ENCODE measurements at places on chromosomes 3 and 15. TPM values are rescaled to one million over a fixed set of nuclear protein-coding genes. Genes with fewer than 3 reads are reported as not detected.

Gene PIF1
- 2.1 TPM for total RNA-seq

Gene SLC28A2
- total RNA-seq, result not detected

Gene CACNA2D3
- 3.1 TPM for total RNA-seq

Gene AVEN
- 16.2 TPM for total RNA-seq

Gene ERICH6
- not detected for total RNA-seq

Gene POPDC2
- total RNA-seq, result 13.6 TPM

Gene PLCH1
- 0.52 TPM for total RNA-seq

Gene GRAMD1C
- total RNA-seq, result 1.6 TPM

Gene KY
- total RNA-seq, result 61.6 TPM

Gene GOLGA8S
- total RNA-seq, result not detected

Gene KCNMB3
- 2.6 TPM for total RNA-seq
